Neural crest cell (in vitro differentiated cells): ENCODE measurements at places on chromosomes 5 and 9. TPM values are rescaled to one million over a fixed set of nuclear protein-coding genes. Genes with fewer than 3 reads are reported as not detected.
A peak's percentile ranks its signal among the peaks of the same experiment; 100 is the strongest.

GRCh38 chr9:112873773-112874405 lies 16.8 kb downstream of the SLC46A2 start:
- no peaks in the 10 kb centered on the region for H3K27me3 ChIP-seq
- no peak overlapping the region for H3K27ac ChIP-seq
- H3K4me1 ChIP-seq: peaks cover 4% of the 10 kb centered on the region
- DNase-seq: no peak
- no peak overlapping the region for H3K4me3 ChIP-seq

- no peaks in the 10 kb centered on the region for H3K4me1 ChIP-seq
- H3K36me3 ChIP-seq: no peaks in the 10 kb centered on the region
- H3K4me3 ChIP-seq: no peak overlapping the region
- DNase-seq: no peak
- H3K27me3 ChIP-seq: peaks cover 49% of the 10 kb centered on the region
Observed at GRCh38 chr5:174281855-174282254, 236.3 kb downstream of the NSG2 start.

DNA sequence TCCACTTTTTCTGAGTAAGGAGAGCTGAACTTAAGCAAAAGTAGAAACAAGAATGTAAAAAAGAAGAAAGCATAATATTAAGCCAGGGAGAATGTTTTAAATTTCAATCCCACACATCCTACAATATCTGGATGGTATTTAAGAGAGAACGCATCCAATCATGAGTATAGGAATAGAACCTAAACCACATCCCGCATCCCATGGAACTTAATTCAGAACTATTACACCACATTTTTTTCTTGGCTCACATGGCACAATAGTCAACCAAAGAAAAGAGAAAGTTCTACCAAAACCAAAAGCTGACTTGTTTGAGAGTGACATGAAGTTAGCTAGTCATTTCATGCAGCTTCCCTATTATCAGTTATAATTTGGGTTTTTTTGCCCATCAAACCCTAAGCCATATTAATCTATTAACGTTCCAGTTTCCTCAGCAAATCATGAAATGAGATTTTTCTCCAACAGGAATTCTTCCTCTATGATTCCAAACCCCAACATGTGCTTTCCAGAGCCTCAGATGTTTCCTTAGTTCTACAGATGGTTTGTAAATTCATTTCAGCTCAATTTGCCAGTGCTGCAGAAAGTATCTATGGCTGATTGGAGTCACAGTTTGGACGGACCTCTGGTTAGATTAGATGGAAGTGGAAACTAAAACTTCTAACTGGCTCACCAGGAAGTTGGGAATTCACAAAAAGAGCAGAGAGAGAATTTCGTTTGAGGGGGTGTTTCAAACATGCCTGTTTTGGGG lies 22.5 kb downstream of the ADAMTSL1 start:
- DNase-seq: no peak
- H3K27me3 ChIP-seq: peaks cover 10% of the 10 kb centered on the region
- H3K4me1 ChIP-seq: no peaks in the 10 kb centered on the region
- no peak overlapping the region for H3K4me3 ChIP-seq

- H3K27me3 ChIP-seq: no peaks in the 10 kb centered on the region
- peak overlapping the region; percentile 46 for H3K27ac ChIP-seq
- DNase-seq: no peak
- no peak overlapping the region for H3K4me3 ChIP-seq
- peaks cover 55% of the 10 kb centered on the region for H3K4me1 ChIP-seq
Observed at GRCh38 chr5:172274951-172275753, 8.4 kb downstream of the UBTD2 start.

The CDH12 gene
- 0.07 TPM in 1 of 2 replicates, not detected in the other for total RNA-seq

- no peaks in the 10 kb centered on the region for H3K36me3 ChIP-seq
- DNase-seq: peak; percentile 45
- no peak overlapping the region for H3K27ac ChIP-seq
- H3K4me3 ChIP-seq: no peak overlapping the region
Observed at GRCh38 chr9:120348951-120349429, 231.0 kb downstream of the CDK5RAP2 start.

- DNase-seq: no peak
- no peak overlapping the region for H3K4me3 ChIP-seq
- H3K27ac ChIP-seq: no peak overlapping the region
- H3K4me1 ChIP-seq: peaks cover 3% of the 10 kb centered on the region
- peaks cover 49% of the 10 kb centered on the region for H3K27me3 ChIP-seq
Observed at GRCh38 chr9:99193466-99193821, 28.3 kb downstream of the ALG2 start.

DNA sequence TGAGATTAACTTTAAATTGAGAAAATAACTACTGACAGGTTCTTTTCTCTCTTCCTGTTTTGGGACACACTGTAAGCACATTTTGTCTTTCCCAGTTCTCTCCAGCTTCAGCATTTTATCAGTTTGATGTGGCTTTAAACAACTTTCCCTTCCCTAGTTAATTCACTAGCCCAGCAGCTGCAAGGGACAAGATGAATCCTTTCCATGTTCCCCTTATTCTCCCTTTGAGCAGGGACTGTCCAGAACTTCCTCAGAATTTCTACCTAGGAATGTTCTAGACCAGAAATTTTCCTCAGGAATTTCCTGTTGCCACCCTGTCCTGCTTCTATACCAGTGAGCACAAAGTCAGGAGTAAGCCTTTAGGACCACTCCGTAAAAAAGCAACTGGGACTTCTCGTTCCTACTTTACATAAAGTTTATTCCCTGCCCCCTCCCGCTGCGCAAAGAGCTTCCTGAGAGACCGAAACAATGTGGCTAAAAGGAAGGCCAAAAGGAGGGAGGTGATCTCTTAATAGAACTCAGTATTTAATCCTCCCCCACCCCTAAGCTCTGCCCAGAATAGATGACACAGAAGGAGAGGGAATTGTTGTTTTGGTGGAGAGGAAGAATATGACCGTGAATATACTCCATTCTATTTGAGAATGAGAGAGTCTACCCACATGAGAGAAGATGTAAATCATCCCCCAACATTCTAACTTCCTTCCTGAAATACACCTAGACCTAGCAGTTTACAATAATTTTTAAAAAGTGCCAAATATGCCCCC lies 61.9 kb downstream of the GLIS3 start:
- no peak overlapping the region for H3K27ac ChIP-seq
- H3K4me3 ChIP-seq: no peak overlapping the region
- DNase-seq: no peak
- H3K4me1 ChIP-seq: peaks cover 25% of the 10 kb centered on the region

The GCNT4 gene
- total RNA-seq: 0.39 and 0.56 TPM in 2 replicates

DNA sequence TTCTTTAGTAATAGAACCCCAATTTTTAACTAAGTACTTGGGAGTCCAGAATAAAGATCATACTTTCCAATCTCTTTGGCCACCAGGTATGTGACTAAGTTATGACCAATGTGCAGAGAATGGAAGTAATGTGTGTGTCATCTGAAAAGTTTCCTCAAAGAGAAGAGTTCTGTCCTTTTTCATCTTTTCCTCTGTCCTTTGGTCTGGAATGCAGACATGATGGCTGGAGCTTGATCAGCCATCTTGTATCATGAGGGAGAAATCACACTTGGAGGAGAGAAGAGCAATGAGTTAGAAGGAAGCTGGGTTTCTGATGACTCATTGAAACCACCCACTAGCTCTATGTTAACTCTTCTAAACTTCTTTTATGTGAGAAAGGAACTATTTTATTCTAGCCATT lies 5.5 kb upstream of the CPEB4 start:
- no peak overlapping the region for H3K4me3 ChIP-seq
- H3K27ac ChIP-seq: no peak overlapping the region
- no peak for DNase-seq
- H3K36me3 ChIP-seq: no peaks in the 10 kb centered on the region

The FST gene
- total RNA-seq: 4.0 and 7.2 TPM in 2 replicates

The FCN2 gene
- not detected in 2 replicates for total RNA-seq

- H3K27me3 ChIP-seq: peaks cover 6% of the 10 kb centered on the region
- H3K4me3 ChIP-seq: no peak overlapping the region
- no peaks in the 10 kb centered on the region for H3K36me3 ChIP-seq
- H3K27ac ChIP-seq: no peak overlapping the region
- DNase-seq: no peak
- peaks cover 6% of the 10 kb centered on the region for H3K4me1 ChIP-seq
Observed at GRCh38 chr9:82600536-82601292, 462.2 kb downstream of the RASEF start.

DNA sequence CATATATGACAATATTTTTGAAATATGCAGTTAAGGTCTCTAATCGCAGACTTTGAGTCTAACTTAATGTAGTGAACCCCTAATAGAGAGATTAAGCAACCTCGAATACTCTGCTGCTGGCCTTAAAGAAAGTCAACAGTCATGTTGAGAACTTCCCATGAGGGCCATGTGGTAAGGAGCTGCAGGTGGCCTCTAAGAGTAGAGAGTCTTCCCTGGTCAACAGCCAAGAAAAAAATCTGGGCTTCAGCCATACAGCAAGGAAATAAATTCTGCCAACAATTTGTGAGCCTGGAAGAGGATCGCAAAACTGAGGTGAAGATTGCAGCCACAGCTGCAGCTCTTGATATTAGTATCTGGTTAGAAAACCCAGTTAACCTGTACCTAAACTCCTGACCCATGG lies 935.2 kb upstream of the TYRP1 start:
- DNase-seq: no peak
- no peaks in the 10 kb centered on the region for H3K27me3 ChIP-seq
- no peak overlapping the region for H3K27ac ChIP-seq
- no peaks in the 10 kb centered on the region for H3K36me3 ChIP-seq
- H3K4me3 ChIP-seq: no peak overlapping the region

- no peak for DNase-seq
- no peak overlapping the region for H3K4me3 ChIP-seq
- peaks cover 9% of the 10 kb centered on the region for H3K4me1 ChIP-seq
- no peaks in the 10 kb centered on the region for H3K27me3 ChIP-seq
- peaks cover 3% of the 10 kb centered on the region for H3K36me3 ChIP-seq
- no peak overlapping the region for H3K27ac ChIP-seq
Observed at GRCh38 chr5:168773226-168773625, 194.1 kb upstream of the PANK3 start.

The DMXL1 gene
- 24.1 and 24.8 TPM in 2 replicates for total RNA-seq

GRCh38 chr5:36877667-36878391 lies 1.3 kb downstream of the NIPBL start:
- H3K27me3 ChIP-seq: no peaks in the 10 kb centered on the region
- H3K4me3 ChIP-seq: peak overlapping the region; percentile 93
- DNase-seq: no peak
- H3K27ac ChIP-seq: peak overlapping the region; percentile 97
- H3K36me3 ChIP-seq: no peaks in the 10 kb centered on the region

DNA sequence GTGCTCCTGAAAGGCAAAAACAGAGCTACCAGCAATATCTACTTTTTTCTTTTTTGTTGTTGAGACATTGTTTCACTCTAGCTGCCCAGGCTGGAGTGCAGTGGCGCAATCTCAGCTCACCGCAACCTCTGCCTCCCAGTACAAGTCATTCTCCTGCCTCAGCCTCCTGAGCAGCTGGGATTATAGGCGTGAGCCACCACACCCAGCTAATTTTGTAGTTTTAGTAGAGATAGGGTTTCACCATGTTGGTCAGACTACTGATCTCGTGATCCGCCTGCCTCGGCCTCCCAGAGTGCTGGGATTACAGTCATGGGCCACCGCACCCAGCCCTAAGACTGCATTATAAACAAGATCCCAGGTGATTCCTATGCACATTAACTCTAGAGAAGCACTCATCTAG lies 17.0 kb downstream of the PLPP1 start:
- H3K27ac ChIP-seq: no peak overlapping the region
- DNase-seq: no peak
- H3K4me3 ChIP-seq: no peak overlapping the region

The PCDHGB6 gene
- 53.6 and 53.7 TPM in 2 replicates for total RNA-seq

The ADGRV1 gene
- 43.4 and 45.0 TPM in 2 replicates for total RNA-seq

GRCh38 chr5:139597134-139597533 lies 36.0 kb downstream of the UBE2D2 start:
- no peak overlapping the region for H3K27ac ChIP-seq
- peaks cover 6% of the 10 kb centered on the region for H3K36me3 ChIP-seq
- no peak overlapping the region for H3K4me3 ChIP-seq
- H3K4me1 ChIP-seq: peaks cover 4% of the 10 kb centered on the region
- no peak for DNase-seq

The ADAMTS2 gene
- 1.5 and 1.7 TPM in 2 replicates for total RNA-seq

DNA sequence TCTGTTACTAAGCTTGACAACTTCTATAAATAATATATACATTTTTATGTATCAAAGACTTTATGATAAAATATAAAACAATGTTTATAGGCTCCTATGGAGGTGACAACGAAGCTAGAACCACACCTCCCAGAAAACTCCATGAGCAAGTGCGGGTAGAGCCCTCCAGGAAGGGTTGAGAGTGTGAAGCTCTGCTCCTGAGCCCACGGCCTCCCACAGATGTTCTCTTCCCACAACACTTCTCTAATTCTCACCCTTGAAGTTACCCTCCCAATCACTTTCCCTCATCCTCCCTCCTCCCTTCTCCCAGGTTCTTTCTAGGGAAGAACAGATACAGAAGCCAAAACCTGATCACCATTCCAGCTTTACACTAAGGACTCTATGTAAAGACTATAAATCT lies 427.6 kb downstream of the SPOCK1 start:
- no peaks in the 10 kb centered on the region for H3K36me3 ChIP-seq
- no peaks in the 10 kb centered on the region for H3K27me3 ChIP-seq
- H3K4me1 ChIP-seq: no peaks in the 10 kb centered on the region
- no peak overlapping the region for H3K27ac ChIP-seq

The GFRA3 gene
- total RNA-seq: 8.5 and 9.7 TPM in 2 replicates

DNA sequence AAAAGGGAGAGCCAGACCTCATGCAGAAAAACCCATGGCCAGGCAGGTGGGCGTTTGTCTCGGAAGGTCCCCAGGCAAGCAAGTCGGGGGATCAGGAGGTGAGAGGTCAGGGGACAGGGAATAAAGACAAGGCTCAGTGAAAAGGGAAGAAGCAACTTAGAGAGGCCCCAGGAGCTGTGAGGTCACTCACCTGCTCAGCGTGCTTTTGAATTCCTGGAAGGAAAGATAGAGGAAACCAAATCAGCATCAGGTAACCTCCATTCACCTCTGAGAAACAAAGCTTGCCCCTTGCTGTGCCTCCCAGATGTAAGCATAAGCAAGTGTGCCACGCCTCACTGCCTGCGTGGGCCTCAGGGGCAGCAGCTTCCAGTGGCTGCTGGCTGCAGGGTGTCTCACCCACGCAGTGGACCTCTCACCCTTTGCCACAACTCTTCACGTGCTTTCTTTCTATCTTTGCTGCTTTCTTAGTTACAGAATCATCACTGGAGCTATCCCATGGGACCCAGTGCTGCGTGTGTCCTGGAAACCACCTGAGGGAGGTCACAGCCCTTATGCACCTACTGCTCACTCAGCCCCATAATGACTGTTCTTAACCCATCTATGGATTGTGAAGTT lies 6.0 kb downstream of the TRIM7 start:
- H3K4me1 ChIP-seq: no peaks in the 10 kb centered on the region
- H3K27me3 ChIP-seq: peaks cover 67% of the 10 kb centered on the region
- H3K36me3 ChIP-seq: no peaks in the 10 kb centered on the region
- H3K27ac ChIP-seq: no peak overlapping the region
- peak overlapping the region; percentile 4 for H3K4me3 ChIP-seq
